Smooth muscle cell of the brain vasculature (primary cell): ENCODE measurements at places on chromosomes 13 and 19.
A peak's percentile ranks its signal among the peaks of the same experiment; 100 is the strongest.

- DNase-seq = peak; percentile 79
Measured at GRCh38 chr19:57947419-57948134, at the start of gene ZNF256. Gene ZNF256, minus strand, starts transcription at chr19:57947706. Its CDS starts 232 bp downstream, at chr19:57947474.

DNA sequence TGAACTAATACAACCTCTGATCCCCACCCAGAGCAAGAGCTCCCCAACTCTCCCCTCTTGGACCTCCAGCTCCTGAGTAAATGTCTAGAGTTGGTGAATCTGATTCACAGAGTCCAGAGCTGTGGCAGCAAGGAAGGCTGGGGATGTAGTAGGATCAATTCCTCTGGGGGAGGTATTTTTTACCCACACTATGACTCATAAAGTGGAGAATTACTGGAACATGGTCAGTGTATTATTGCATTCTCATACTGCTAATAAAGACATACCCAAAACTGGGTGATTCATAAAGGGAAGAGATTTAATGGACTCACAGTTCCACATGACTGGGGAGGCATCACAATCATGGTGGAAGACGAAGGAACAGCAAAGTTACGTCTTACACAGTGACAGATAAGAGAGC lies 496.7 kb downstream of the EFNB2 start:
- peak; percentile 29 for DNase-seq

DNA sequence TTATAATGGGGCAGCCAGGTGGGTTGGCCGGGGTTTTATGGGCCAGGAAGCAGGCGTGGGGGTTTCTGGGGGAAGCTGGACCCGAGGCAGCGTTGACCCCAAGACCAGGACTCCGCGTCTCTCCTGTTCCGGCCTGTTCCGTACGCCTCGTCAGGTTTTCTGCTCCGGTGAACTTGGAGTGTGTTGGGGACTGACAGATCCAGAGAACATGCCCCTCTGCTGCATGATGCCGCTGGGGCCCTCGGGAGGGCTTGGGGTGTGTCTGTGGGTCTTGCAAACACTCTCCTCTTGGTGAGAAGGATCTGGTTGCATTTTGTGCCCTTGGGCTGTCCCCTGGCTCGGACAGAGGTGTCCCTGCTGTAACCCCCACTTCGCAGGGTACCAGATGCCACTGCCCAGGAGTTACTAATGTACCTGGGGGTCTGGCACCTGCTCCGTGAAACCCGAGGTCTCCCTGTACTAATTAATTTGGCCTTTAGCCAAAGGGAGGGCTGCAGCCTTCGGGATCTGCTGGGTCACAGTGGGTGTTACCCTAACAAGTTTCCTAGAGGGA lies 15.6 kb downstream of the KDM4B start:
- no peak for DNase-seq

GRCh38 chr13:37685206-37685605 lies 86.6 kb upstream of the POSTN start:
- DNase-seq = no peak

DNA sequence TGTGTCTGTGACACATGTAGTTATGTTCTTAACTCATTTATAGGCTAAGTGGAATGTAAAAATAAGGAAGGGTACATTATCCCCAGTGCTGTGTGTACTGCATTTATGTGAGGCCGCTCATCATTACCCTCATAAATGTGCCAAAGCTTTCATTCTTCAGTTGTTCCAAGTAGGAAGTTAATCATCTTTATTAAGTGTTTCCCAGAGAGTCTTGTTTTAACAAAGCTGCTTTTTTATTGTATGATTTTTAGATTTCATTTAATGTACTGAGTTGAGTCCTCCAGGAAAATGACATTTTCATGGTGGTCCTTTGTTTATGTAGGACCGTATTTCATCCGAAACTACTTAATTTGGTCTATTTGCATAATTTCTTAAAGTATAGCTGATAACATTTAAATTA lies 379.8 kb downstream of the DLEU7 start:
- no peak for DNase-seq

- no peak for DNase-seq
Measured at GRCh38 chr19:20607943-20608342, 42.4 kb upstream of the ZNF737 start.

GRCh38 chr13:60032851-60033250 lies 130.9 kb downstream of the DIAPH3 start:
- no peak for DNase-seq

GRCh38 chr19:51364200-51365106 lies 1.7 kb downstream of the ETFB start:
- DNase-seq = no peak

GRCh38 chr19:30784850-30785457 lies 412.8 kb downstream of the ZNF536 start:
- DNase-seq = no peak

- DNase-seq = no peak
Measured at GRCh38 chr13:45276913-45277312, 64.1 kb downstream of the TPT1 start.

DNA sequence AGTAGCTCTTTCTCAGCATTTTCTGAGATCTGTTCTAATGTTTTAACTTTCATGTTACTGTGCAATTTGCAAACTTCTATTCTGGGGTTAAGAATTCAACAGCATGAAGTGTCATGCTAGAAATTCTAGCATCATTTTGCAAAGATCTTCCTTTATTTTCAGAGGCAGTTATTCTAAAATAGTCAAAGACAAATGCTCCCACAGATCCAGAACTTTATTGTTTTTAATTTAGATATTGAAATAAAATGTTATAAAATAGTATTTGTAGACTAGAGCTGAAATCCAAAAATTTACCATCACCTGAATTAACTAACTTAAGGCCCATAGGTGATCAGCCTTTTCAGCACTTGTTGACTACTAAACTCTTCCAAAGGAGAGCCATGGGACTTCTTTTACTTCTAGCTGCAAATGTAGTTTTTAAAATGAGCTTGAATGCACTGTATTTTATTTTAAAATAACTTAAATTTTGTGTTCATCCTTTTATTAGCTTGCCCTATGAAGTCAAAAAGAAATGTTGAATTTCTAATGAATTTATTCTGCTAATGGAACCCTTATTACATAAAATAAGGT lies 3.2 kb downstream of the MAB21L1 start:
- DNase-seq = no peak

DNA sequence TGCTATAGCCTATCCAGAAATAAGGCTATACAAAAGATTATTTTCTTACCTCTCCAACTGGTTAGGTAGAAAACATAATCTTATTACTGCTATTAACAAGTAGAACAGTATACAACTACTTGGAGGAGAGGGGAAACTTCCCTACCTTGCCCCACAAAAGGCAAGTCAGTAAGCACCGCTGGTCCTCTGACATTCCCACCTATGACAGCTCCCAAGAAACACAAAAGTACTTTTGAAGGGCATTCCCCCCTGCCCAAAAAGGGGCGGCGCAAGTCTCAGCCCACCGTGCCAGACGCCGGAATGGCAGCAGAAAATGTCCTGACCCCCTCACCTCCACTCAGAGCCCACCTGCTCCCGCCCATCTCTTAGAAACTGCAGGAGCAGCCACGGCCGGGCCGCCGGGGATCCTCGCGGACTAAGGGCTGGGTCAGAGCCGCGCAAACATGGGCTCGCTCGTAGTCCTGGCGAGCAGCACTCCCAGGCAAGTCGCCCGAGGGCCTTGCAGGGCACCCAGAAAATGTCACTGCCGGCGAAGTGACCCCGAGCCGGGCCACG lies 437 bp downstream of the SUCLA2 start:
- no peak for DNase-seq

- DNase-seq = no peak
Measured at GRCh38 chr19:3263866-3264265, 39.4 kb downstream of the CELF5 start.

DNA sequence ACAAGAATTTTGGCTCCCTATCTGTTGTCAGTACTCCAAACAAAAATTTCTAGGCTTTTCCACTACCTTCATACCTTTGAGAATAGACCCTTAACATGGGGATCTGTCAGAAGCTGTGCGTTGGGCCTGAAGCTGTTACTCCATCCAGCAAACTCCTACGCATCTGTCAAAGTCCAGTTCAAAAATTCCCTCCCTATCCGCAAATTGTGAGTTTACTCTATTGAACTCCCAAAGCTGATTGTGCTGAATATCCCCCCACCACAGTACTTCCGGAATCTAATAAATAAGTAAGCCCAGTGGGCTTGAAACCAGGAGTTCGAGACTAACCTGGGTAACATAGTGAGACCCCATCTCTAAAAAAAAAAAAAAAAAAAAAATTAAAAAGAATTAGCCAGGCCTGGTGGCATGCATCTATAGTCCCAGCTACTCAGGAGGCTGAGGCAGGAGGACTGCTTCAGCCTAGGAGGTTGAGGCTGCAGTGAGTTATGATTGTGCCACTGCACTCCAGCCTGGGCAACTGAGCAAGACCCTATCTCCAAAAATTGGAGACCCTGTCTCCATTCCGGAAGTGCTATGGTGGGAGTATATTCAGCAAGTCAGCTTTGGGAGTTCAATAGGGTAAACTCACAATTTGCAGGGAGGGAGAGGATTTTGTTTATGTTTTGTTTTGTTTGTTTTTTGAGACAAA lies 930 bp upstream of the FBN3 start:
- DNase-seq = no peak

DNA sequence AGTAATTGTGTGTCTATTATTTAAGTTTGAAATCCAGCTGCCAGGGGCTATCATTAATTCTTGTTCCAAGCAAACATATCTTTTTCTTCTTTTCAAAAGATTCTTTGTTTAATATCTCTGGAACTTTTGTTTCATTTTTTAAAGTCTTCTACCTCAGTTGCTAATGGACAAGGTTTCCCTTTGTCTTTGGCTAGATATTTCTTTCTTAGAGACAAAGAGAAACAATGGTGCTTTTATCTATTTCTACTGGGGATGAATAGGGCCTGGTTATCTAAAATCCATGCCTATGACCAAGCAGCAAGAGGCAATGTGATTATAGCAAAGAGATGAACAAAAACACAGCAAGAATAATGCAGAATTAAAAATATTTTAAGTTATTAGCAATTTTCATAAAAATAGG lies 661.3 kb upstream of the KLF12 start:
- no peak for DNase-seq

GRCh38 chr13:32443111-32443510 lies 15.2 kb upstream of the N4BP2L1 start:
- DNase-seq = no peak

GRCh38 chr19:44924243-44924725 lies 9.9 kb downstream of the APOC1 start:
- DNase-seq = no peak

DNA sequence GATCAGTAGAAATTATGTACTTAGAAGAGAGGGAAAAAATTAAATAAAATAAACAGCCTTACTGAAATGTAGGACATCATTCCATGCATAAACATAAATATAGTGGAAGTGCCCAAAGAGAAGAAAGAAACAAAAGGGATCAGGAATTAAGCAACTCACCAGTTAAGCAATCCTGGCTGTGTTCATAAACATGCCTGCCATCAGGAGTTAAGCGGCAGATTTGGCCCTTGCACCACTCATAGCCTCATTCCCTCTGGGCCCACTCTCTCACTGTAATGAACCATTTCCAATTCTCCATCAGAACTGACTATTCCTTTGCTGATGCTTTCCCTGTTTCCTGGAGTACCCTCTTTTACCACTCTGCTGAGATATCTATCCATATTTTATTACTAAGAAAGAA lies 281.4 kb downstream of the LHFPL6 start:
- no peak for DNase-seq

GRCh38 chr19:12930002-12930645 lies 3.4 kb downstream of the FARSA start:
- no peak for DNase-seq

DNA sequence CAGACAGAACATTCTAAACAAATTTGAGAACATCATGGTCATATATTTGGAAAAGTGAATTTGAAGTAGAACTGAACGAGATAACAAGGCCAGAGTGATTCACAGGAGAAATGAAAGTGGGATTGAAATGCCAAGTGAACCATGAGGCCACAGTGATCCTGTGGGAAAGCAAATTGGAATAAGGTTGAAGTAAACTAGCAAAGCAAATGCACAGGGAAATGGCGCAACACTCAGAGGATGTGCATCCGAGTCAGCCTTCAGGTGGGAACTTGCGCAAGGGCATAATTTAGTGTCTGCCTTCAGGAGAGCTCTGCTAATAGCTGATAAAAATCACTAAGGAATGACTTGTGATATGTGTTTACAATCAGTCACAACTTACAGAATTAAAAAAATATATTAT lies 696.6 kb downstream of the LIG4 start:
- DNase-seq = no peak

DNA sequence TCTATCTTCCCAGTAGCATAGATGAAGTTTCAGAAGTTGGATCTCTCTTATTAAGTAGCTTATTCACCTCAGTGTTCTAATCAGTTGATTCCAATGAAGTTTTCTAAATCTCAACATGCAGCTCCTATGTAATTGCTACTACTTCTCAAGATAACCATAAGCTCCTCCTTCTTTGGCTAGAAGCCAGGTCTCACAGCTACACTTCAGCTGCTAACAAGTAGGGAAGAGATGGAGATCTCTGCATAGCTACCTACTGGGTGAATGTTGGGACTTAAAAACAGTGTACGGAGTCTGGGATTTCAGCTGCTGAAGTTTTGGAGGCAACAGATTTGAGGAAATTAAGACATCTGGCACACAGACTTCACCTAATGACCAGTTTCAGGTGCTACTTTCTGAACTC lies 661.0 kb downstream of the SLITRK1 start:
- no peak for DNase-seq

DNA sequence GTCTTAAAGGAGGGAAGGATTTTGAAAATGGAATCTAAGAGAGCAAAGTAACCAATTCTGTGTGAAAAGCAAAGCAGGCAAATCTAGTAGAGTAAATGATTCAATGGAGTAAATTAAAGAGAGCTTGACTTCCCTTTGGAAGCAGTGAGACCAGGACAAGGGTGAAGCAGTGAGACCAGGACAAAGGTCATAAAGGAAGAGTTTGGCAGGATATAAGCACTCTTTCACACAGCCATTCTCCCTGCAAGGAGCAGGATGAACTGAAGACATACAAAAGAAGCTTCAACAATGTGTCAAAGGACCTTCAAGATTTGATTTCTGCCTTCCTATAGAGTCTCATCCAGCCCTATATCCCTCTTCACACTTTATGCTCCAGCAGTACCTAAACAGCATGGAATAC lies 123.8 kb downstream of the ENOX1 start:
- no peak for DNase-seq

GRCh38 chr13:40317980-40318327 lies 348.5 kb downstream of the FOXO1 start:
- no peak for DNase-seq

- no peak for DNase-seq
Measured at GRCh38 chr13:23673867-23674605, 103.8 kb downstream of the TNFRSF19 start.

GRCh38 chr13:41900918-41901317 lies 60.0 kb downstream of the VWA8 start:
- no peak for DNase-seq

DNA sequence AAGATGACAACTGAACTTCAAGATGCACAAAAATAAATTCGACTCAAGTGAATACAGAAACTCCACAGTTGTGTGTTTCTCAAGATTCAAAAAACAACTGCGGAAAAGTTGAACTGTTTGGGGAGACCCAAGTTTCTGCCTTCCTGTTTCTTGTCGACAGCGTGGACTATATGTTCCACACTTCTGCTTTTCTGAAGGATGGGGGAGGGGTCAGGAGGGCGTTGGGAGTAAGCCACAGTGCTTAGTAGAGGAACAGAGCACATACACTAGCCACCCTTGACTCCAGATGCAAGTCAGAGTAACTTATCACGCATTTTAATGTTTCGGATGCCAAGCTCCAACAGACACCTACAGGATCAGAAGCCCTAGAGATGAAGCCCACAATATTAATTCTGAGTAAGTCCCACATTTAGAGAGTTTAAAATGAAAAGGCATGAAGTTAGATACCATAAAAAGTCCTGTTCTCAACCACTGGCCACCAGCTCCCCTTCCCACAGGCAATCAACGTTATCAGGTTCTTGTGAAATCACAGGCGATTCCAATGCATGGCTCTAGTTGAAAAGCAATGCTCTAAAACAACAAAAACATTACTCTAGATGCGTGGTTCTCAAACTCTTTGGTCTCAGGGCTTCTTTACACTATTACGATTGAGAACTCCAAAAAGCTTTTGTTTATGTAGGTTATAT lies 4.2 kb downstream of the TUBGCP3 start:
- no peak for DNase-seq
